COR-L47 (cell line): ENCODE measurements at places on chromosomes 16 and 17.
A peak's percentile ranks its signal among the peaks of the same experiment; 100 is the strongest.

- DNase-seq, result no peak
Observed at GRCh38 chr16:86259499-86259898, 250.8 kb upstream of the FOXF1 start.

- no peak for DNase-seq
Observed at GRCh38 chr17:17641621-17642409, 39.4 kb upstream of the RAI1 start.

- DNase-seq, result no peak
Observed at GRCh38 chr16:84949772-84950436, 61.4 kb downstream of the ZDHHC7 start.

GRCh38 chr17:45168991-45169752 lies 7.5 kb downstream of the HEXIM2 start:
- no peak for DNase-seq

- DNase-seq, result no peak
Observed at GRCh38 chr16:88387180-88387765, 4.5 kb downstream of the ZNF469 start.

DNA sequence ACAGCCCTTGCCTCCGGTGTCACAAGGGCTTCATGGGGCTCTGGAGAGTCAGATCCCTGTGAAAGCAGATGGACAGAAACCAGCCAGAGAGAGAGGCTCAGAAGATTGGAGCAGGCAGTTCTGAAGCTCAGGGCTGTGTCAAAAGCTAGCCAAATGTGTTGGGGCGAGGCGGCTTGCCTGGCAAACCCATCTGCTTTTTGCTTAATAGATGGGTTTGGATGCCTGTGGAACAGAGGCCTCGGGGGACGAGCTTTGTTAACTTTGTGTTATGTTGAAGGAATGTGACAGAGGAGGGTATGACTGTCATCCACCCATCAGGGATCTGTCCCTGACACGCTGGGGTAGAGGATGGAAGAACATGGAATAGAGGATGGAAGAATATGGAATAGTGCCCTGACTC lies 21.0 kb upstream of the SLC12A3 start:
- DNase-seq, result no peak

- no peak for DNase-seq
Observed at GRCh38 chr17:9200699-9201359, 179.5 kb downstream of the NTN1 start.

- DNase-seq, result no peak
Observed at GRCh38 chr16:17062676-17063075, 408.1 kb downstream of the XYLT1 start.

DNA sequence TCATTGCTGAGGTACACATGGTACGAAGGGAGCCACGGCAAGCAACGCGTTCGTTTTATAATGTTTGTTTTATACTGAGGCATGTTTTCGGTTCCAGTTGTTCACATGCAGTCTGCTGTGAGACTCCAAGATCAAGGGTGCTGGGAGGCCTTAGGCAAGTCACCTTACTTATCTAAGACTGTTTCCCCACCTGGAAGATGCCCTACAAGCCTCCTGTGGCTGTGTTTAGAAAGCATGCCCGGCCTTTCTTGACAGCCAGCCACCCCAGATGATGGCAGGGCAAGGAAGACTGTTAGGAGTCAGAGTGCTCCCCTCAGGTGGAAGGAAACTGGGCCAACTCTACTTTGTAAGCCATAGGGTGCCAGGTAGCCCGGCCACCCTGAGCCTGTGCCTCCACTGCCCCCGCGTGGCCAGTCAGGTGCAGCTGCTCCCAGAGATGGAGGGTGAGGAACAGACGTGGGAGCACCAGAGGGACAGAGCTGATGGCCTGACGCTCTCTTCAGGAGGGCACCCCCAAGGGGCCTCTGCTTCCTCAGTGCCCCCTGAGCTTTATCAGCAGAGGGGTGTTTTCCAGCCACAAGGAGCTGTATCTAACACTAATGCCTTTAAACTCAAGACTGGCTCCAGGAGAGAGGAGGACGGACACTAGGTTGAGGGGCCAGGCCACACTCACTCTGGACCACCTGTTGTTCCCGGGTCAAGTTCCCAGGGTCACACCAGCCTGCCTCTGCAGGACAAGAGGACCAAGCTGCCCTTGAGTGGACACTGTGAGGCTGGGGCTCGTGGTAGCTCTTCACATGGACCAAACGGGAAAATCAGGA lies 5.4 kb downstream of the NAT9 start:
- no peak for DNase-seq

- peak; percentile 62 for DNase-seq
Observed at GRCh38 chr16:57815987-57816745, 13.9 kb upstream of the KIFC3 start.

DNA sequence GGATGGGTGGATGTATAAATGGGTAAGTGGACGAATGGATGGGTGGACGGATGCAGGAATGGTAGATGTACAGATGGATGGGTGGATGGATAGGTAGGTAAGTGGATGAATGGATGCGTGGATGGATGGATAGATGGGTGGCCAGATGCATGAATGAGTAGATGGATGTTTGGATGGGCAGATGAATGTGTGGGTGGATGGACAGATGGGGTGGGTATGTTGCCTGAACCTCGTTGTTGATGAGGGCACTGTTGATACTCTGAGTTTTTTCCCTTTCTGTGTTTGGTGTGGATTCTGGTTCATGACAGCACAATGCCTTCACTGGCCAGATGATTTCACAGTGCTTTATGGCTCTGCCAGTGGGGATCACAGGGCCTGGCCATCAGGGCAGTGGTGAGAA lies 208.3 kb downstream of the NPIPB11 start:
- DNase-seq, result no peak

GRCh38 chr17:30291543-30292285 lies at the start of gene BLMH:
TSS of gene BLMH (minus strand) at chr17:30291944. CDS start at chr17:30291819, 125 bp downstream.
- peak; percentile 69 for DNase-seq

DNA sequence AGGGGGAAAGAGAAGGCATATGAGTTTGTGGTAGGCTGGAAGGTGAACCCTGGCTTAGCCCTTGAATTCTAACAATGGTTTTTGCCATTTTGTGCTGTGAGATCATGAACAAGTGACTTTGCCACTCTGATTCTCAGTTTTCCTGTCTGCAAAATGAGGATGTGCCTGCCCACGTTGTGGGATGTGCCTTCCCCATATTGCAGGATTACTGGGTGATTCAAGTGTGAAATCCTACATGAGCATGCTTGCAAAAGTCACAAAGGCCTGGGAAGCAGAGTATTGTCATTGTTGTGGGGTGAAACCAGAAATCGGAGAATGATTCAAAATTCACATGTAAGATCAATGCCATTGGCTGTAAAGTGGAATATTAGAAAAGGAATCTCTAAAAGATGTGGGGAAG lies 28.6 kb upstream of the TVP23A start:
- DNase-seq, result no peak

- no peak for DNase-seq
Observed at GRCh38 chr16:578870-579405, 9.2 kb downstream of the PIGQ start.

DNA sequence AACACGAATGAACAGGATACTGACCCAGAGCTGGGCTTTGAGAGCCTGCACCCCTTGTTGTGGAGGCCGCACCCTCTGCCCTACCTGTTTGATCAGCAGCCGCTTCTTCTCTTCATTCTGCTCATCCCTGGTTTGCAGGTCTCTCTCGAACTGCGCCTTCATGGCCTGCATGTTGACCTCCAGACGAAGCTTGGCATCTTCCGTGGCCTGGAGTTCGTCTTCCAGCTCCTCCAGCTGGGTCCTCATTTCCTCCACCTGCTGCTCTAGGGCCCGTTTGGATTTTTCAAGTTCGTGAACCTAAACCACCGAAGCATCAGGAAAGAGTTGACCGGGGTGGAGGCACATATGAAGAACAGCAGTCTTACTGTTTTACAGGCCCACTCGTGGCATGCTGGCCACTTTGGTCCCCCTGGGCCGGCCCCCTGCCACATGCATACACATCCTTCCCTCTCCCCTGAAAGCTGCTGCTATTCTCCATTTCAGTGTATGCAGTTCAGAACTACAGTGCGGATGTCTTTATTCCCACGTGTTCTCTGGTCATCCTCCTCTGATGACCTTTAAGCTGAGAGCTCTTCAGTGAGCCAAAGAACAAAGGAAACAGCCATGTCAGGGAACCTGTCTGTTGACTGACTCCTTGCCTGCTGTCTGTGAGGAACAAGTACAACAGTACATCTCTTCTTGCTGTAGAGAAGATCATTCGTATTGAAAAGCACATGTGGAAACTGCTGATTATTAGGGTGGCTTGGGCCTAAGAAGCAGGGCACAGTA lies 54.8 kb downstream of the NDEL1 start:
- DNase-seq, result no peak

- no peak for DNase-seq
Observed at GRCh38 chr16:27943766-27944165, 119.7 kb downstream of the GSG1L start.

- DNase-seq, result peak; percentile 28
Observed at GRCh38 chr17:27756467-27757371, 43.6 kb downstream of the NOS2 start.

- DNase-seq, result no peak
Observed at GRCh38 chr17:27807567-27808470, 7.5 kb upstream of the NOS2 start.

DNA sequence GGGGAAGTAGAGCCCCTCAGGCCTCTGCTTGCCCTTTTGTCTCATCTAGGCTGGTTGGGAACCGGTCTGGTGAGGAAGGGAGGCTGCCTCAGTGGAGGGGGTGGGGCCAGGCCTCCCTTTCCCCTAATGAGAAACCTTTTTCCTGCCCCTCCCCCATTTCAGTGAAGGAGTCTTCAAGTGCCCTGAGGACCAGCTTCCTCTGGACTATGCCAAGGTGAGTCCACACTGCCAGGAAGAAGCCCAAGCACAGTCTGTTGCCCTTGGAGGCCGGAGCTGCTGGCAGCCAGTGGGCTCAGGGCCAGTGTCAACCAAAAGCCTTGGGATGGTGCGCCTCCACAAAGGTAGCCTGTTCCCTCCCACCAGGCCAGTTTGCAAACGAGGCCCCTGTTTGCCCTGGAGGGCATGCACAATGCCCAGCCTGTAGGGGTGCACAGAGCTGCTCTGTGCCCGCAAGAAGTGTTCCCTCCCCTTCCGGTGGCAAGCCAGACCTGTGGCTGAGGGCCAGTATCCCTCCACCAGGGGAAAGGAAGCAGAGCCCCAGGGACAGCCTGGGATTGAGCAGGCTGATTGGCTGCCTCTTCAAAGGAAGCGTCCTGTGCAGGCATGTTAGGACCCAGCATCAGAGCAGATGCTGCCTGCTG lies 3.4 kb downstream of the TRAF4 start:
- no peak for DNase-seq

DNA sequence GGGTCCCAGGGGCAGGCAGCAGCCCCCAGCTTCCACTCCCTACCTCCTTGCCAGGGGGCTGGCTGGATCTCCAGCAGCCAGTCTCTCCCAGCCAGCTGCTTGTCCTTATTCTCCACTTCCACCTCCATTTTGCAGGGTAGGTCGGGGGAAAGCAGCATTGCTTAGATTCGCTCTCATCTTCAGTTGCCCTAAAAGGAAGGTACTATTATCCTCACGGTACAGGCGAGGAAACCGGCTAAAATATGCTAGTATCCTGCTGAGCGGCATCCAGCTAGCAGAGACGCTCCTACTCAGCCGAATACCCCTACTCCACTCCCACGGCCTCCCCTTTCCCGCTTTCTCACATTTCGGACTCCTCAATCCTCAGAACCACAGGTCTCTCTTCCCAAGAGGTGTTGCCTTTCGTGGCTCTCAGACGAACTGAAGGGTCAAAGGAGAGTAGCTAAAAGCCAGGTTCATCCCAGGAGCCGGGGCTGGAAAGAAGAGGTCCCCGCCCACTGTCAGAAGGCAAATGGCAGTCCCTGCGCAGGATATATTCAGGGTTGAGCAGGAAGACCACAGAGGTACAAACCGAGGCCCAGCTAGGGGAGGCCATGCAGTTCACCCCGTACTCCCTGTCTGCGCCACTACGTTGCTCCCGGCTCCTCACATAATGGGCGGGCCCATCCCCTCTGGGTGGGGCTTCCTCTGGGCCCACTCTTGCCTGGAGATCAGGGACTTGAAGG lies 1.7 kb upstream of the RAB11FIP4 start:
- no peak for DNase-seq

- DNase-seq, result no peak
Observed at GRCh38 chr16:21598701-21599121, 666 bp upstream of the METTL9 start.

DNA sequence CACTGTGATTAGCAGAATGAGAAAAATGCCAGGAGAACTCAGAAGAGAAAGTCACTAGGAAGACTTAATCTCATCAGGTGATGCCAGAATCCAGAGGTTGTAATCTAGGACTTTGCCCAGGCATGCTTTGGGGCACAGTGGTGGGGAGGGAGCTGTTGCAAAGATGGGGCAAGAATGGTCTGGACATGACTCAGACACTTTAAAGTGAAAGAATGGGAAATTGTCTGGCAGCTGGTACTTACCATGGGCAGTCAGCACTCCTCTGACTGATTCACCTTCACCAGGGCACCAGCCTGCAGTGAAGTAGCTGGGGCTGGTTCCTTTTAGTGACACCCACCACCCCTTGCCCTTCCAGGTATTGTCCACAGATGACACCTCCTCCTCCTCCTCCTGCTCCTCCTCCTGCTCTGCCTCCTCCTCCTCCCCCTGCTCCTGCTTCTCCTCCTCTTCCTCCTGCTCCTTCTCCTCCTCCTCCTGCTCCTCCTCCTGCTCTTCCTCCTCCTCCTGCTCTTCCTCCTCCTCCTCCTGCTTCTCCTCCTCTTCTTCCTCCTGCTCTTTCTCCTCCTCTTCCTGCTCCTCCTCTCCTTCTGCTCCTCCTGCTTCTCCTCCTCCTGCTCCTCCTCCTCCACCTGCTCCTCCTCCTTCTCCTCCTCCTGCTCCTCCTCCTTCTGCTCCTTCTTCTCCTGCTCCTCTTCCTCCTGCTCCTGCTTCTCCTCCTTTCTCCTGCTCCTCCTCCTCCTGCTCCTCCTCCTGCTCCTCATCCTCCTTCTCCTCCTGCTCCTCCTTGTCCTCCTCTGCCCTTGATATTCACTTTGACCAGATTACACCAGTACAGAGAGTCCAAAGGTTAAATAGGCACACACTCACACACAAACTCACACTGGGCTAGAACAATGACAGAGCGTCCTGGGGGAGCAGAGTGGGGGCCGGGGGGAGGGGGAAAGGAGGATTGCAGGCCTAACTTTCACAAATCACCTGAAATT lies at the start of gene CHD9NB:
TSS of gene CHD9NB (minus strand) at position 379 of the 983 bp plus-strand sequence. CDS start 8,739 bp downstream, outside the sequence.
- DNase-seq, result no peak

- no peak for DNase-seq
Observed at GRCh38 chr17:78527345-78527744, 49.9 kb downstream of the DNAH17 start.

- DNase-seq, result no peak
Observed at GRCh38 chr17:6147042-6147441, 76.9 kb downstream of the WSCD1 start.

- DNase-seq, result no peak
Observed at GRCh38 chr17:67246403-67246652, 1.3 kb upstream of the HELZ start.

GRCh38 chr17:82893779-82894178 lies 54.0 kb upstream of the ZNF750 start:
- no peak for DNase-seq
